Stimulated activated CD8-positive, alpha-beta memory T cell treated with anti-CD3 and anti-CD28 coated beads, Interleukin-15, amount 100 ng/mL, for 24 hours (primary cell): ENCODE measurements at places on chromosomes 13 and 19.

DNA sequence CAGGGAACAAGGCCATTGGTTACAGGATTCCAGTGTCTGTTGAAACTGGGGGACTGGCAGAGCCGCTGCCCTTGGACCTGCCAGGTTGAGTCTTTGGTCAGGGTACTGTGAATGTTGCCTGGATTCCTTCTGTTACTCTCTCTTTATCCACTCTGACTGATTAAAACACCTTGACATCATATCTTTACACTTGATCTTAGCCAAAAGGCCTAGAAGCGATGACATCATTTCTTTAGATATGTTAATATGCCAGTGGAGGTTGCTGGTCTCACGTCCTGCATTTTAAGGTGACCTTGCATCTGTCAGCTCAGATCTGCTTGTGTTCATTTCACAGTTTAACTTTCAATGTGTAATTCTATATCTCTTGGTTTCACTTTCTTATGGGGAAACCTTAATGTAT, 9.2 kb downstream of the GPATCH1 start:
- DNase-seq = no peak

GRCh38 chr19:55454787-55455243, 6.6 kb downstream of the ISOC2 start:
- no peak for DNase-seq

DNA sequence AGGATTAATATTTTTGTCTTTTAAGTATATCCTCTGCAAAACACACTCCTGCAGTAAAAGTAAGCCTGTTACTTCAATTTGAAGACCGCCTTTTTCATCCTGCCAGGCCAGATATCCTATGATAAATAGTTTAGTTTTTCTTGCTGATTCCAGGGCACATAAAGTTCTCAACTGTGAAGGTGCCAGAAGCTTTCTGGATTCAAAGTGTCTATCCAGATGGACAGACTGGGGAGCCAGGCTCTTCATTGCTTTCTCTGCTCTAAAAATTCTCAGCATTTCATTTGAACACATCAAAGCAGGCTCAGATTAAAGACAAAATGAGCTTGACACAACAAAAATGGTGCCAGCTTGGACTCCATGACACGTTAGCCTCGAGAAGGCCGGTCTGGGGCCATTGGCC, 53.6 kb upstream of the UBL3 start:
- no peak for DNase-seq

DNA sequence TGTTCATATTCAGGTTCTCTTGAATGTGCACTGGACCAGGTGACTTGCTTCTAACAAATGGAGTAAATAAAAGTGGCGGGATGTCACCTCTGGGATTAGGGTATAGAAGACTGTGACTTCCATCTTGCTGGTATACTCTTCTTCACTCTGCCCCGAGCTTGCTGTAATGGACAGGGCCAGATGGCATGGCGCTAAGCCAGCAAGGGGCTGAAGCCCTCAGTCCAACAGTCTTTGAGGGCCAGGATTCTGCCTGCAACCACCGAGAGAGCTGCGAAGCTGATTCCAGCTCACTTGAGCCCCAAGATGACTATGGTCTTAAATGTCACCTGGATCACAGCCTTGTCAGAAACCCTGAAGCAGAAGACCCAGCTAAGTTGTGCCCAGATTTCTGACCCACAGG, 600.0 kb downstream of the FGF9 start:
- no peak for DNase-seq

DNA sequence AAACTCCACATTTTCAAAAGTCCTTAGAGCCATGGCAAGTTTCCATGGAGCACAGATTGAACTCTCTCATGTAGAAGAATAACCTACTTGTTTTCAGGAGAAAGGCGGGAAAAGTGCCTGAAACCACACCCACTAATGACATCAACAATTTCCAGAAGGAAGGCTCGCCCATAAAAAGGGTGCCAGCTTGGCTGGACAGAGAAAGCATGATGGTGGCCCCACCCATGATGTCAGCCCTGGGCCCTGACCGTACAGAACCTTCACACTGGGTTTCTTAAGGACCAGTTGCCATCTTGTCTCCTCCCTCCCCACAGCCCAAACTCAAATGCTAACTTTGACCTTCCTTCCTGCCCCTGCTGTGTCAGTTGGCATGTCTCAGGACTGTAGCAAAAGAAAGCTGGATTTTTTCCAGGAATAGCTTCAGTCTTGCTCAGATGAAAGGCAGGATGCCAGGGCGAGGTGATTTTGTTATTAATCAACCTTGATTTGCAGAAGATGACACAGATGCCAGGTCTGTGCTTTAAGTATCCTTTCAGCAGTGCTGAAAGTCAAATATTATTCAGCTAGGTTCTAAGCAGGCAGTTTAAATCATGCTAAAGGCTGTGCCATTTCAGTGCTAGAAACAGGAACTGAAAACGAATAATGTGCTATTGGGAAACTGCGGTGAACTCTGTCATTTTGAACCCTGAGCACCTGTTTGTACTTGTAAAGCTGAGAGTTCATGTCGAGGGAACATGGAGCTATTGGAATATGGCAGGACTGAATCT, 89.5 kb upstream of the RFC3 start:
- no peak for DNase-seq

- DNase-seq = no peak
Measured at GRCh38 chr19:4081441-4082129, 14.9 kb upstream of the ZBTB7A start.

- DNase-seq = no peak
Measured at GRCh38 chr13:33676045-33676989, 141.6 kb upstream of the RFC3 start.

- DNase-seq = no peak
Measured at GRCh38 chr19:51076631-51077213, 6.0 kb downstream of the KLK14 start.

GRCh38 chr19:30629086-30629485, 256.9 kb downstream of the ZNF536 start:
- DNase-seq = no peak

GRCh38 chr19:13833330-13834243, 38.3 kb downstream of the ZSWIM4 start:
- DNase-seq = peak; percentile 81

DNA sequence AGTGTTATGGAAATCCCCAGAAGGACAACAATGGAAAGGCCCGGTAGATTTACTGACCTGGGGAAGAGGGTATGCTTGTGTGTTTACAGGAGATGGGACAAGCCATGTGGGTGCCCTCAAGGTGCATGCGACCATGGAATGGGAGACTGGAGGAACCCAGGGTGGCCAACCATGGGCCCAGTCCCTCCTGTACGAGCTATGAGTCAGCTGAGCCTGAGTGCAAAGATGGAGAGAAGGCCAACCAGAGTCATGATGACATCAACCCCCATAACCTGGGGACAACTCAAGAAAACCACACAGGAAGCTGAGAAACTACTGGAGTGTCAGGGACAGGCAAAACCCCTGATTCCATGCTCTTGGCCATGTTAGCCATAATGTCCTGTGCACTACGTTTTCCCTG, 7.8 kb downstream of the ZNF350 start:
- DNase-seq = no peak

DNA sequence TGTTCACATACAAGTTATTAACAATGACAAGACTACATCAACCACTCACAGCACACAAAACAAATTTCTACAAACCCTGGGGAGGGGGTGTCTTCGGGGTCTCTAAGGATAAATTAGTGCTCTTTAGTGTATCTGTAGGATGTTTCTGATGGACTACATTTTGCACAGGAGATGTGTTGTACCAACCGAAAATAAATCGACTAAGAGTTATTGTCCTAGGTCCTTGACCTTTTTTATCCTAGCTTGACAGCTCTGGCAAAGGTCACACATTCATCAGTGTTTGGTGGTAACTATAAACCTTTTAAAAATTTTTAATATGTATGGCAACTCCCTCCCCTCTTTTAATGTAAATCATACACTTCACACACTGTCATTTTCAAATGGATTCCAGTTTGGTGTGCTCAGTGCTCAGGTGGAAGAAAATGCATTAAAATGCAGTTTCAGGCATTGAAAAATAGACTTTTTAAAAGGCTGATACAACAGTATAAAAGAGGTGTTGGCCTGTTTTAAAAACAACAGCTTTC, 7.7 kb downstream of the ZIC5 start:
- no peak for DNase-seq

- no peak for DNase-seq
Measured at GRCh38 chr13:33235564-33235963, 50.0 kb downstream of the STARD13 start.

GRCh38 chr13:86922936-86923335, 748.2 kb upstream of the SLITRK5 start:
- DNase-seq = no peak

DNA sequence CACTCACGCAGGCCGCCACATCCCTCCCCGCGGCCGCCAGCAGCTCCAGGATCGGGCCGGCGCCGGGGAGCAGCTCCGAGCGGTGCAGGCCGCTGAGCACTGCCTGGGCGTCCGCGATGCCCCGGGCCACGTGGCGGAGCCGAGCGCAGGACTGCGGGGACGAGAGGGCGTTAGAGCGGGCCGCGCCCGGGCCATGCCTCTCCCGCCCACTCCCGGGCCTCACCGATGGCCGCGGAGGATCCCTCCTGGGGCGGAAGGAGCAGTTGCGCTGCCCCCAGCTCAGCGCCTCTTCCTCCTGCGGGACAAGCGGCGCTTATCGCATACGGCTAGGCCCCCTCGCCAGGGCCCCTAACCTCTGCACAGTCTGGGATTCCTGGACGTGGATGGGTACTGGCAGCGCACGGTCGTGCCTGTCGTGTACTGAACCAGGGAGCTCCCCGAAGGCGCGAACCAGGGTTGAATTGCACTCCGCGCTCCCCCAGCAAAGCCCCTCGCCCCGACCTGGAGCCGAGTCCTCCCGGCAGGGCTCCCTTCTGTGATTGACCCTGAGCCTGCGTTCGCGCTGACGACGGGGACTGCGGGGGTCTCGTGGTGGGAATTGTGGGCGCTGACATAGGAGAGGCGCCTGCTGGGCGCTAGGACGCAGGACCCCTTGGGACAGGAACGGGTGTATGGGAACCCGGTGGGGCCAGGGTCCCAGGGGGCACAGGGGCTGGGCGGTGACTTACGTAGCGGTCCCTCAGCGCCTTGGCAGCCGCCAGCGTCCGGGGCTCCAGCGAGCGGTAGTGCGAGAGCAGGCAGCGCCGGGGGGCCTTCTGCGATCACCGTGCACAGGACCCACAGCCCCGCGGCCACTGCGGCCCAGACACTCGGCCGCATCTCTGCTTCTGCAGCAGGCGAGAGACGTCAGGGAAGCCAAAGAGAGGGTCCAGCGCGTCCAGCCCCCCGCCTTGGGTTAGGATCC, 673 bp downstream of the IFNL4 start:
- DNase-seq = no peak

- no peak for DNase-seq
Measured at GRCh38 chr19:48484247-48484893, 15.2 kb downstream of the CYTH2 start.
